ENCODE measurements at places on chromosomes 5 and 9.

DNA sequence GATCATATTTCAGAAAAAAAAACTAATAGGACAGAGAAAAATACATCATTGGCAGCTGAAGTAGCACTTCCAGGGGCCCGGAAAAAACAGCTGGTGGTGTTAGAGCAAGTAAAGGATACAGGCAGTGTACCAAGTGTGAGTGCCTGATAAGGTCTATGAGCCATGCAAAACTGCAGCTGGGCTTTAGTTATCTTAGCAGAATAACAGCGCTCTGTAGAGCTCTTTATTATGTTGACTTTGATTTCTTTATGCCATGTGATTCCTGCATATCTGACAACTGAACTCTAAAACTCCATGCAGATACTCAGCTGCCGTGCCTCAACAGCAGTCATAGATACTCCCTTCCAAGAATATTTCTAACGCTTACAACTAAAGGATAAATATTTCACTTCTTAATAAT is 119.5 kb downstream of the CAAP1 start:
- DNase-seq, result no peak

DNA sequence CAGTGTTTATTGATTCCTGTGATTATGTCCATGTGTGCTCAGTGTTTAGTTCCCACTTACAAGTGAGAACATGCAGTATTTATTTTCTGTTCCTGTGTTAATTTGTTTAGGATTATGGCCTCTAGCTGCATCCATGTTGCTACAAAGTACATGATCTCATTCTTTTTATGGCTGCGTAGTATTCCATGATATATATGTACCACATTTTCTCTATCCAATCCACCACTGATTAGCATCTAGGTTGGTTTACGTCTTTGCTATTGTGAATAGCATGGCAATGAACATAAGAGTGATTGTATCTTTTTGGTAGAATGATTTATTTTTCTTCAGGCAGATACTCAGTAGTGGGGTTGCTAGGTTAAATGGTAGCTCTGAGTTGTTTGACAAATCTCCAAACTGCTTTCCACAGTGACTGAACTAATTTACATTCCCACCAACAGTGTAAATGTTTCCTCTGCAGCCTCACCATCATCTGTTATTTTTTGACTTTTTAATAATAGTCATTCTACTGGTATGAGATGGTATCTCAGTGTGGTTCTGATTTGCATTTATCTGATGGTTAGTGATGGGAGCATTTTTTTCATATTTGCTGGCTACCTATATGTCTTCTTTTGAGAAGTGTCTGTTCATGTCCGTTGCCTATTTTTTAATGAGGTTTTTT is 47.5 kb upstream of the ELL2 start:
- DNase-seq, result no peak

DNA sequence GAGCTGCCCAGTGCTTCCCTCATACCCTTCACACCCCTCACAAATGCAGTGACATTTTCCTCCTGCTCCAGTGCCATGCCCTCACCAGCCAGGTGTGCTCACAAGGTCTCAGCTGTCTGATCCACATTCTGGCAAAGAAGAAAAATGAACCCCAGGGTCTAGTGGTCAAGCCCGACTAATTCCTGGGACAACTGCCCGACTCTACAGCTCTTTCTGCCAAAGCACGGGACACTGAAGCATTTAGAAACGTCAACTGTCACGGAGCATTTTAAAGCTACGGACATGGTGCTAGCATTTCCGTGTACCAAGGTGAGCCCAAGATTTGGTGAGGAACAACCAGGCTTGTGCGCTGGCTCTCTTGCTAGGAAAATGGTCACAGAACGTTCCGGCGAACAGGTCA is 56.8 kb upstream of the PHYKPL start:
- no peak for DNase-seq

DNA sequence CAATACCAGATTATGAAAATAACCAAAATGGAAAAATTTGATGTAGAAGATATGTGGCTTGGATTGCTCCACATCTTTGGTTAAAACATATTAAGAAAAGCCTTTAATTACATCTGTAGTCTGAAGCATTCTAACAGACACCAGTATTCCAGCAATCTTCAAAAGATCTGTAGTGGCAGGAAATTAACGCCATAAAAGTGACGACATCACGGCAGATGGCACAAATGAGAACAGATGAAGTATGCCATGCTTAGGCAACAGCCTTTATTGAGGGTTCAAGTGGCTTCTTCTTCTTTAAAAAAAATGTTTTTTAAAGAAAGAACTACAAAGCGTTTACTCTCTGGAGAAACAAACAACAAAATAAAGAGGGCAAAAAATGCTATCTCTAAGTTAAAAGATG is 164.2 kb downstream of the MEF2C start:
- DNase-seq, result no peak

- no peak for DNase-seq
These were observed 52.5 kb downstream of the HRH2 start for GRCh38 chr5:175710326-175710725.

DNA sequence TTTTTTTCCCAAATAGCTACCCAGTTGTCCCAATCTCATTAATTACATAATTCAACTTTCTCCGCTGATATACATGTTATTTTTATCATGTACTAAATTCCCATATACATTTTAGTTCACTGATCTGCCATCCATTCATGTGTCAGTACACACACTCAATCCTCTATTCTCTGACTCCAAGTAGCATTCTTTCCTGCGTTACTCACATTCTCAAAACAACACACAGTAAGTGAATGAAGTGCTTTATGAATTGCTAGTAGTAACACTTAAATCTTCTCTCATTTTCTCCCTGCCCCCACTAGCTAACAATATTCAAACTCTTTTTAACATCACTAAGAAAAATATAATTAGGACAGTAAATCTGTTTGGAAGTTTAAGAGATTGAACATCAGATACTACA is 8.9 kb downstream of the ZNF366 start:
- no peak for DNase-seq

- no peak for DNase-seq
These were observed 10.3 kb upstream of the ABL1 start for GRCh38 chr9:130824643-130825350.

DNA sequence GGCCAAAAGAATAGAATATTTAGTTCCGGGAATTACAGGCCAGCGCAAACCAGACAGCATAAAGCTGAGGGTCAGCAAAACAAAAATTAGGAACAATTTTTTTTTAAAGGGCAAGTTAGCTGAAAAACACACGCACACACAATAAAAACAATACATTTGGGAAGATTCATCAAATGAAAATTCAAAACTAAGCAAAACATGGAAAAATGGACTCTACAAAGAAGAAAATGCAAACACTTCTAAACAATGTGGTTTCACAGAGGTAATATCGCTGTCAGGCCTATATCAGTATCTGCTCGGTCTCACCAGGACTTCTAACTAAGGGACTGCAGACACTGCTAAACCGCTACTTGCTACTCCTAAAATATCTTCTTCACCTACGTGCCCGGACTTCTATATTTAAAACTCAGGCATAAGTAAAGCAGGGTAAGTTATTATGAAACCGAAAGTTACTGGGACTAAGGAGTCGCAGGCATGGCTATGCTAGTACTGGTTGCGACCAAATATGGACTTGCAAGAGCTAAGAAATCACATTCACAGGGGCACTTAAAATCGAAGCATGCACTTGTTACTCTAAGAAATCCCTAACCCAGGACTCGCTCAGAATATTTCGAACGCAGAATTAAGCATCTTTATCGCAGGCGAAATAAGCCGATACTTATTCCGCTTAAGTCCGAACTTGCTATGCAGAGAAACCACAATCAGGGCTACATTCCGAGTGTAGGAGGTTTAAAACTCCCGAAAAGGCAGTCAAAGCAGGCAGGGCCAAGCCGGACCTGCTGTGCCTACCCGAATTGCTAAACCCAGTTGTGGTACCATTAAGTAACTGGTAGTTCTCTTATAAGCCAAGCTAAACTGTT is 2.3 kb downstream of the ANXA2R start:
- no peak for DNase-seq

DNA sequence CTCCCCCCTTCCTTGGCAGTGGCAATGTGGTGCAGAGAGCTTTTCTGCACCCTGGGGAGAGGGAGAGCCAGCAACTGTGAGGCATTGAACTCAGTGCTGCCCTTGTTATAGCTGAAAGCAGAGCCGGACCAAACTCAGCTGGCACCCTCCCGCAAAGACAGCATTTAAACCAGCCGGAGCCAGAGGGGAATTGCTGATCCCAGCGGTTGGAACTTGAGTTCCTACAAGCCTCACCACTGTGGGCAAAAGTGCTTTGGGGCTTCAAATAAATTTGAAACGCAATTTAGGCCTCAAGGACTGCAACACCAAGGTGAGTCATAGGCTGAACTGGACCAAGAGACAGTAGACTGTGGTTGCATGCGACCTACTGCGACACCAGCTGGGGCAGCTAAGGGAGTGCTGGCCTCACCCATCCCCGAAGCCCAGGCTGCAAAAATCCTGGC is 207.6 kb upstream of the CDKN2B start:
- DNase-seq, result no peak

DNA sequence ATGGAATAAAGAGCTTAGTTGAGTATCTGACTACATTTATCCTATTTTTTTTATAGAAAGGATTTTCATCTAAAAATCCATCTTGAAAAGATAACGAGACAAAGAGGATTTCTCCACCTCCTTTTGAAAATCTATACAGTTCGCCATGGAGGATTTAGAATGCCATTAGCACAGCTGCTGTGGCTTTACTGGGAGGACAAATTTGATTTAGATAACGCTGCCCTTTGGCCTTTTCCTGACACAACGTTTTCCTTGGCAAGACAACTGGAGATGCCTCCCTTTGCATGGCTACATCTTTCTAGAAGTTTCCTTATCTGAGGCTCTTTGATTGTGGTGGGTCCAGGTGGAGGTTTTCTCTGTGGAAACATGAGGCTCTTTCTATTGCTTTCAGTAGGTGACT is 146.7 kb upstream of the KLF9 start:
- no peak for DNase-seq

Measured in activated CD4-positive, alpha-beta T cell treated with anti-CD3 and anti-CD28 coated beads, Interleukin-2, amount 50 U/mL, for 24 hours (primary cell).